K562 (cell line): ENCODE measurements at places on chromosomes 2 and 18.

- peak; percentile 44 for DNase-seq
Measured at GRCh38 chr2:208025037-208025813, at the start of gene PLEKHM3. Gene PLEKHM3, minus strand, starts transcription at chr2:208025527. Its CDS starts 23,888 bp downstream, at chr2:208001639.

DNA sequence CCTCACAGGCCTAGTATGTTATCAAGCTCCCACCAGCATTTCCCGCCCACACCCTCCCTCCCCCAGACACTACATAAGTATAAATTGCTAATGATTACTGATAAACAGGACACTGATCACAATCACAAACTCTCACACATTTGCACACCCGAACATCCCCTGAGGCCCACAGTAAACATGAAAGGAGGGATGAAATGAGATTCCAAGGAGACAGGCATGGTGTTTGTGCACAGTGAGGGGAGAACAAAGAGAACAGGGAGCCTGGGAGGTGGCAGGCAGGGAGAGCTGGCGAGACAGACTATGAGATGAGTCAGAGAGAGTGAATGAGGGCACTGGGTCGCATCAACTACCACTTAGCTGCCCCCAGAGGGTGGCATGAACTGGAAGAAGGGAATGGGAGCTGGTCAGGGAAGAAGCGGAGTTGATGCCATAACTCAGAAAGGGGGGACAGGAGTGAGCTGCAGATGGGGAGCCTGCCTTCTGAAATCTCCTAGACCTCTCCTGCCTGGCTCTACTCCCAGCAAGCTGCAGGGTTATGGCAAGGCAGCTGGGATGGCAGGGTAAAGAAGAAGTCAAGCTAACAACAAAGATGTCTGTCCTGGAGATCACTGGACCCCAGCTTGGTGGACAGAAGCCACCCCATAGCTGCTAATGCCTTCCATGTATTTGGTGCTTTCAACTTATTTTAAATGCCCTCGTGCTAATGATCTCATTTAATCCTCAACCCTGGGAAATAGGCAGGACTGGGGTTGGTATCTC lies 5.1 kb downstream of the KIF3C start:
- no peak for DNase-seq

- no peak for DNase-seq
Measured at GRCh38 chr2:236527159-236527630, 42.4 kb upstream of the ACKR3 start.

DNA sequence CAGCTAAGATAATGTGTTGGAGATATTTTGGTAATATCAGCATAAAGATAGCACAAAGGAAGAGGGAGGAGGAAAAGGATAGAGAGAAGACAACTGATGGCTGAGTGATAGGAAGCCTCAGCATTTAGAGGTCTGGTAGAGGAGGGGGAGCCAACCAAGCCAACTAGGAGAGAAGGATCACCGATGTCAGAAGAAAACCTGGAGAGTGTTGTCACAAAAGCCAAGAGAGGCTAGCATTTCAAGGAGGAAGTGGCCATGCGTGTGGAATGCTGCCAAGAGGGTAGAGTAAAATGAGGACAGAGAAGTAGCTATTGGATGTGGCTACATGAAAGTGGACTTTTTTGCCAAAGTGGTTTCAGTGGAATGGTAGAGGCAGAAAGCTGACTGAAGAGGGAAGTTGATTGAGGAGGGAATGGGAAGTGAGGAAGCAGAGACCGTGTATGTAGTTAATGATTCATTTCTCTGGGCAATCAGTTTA lies 34.3 kb downstream of the LCLAT1 start:
- DNase-seq: peak; percentile 45

DNA sequence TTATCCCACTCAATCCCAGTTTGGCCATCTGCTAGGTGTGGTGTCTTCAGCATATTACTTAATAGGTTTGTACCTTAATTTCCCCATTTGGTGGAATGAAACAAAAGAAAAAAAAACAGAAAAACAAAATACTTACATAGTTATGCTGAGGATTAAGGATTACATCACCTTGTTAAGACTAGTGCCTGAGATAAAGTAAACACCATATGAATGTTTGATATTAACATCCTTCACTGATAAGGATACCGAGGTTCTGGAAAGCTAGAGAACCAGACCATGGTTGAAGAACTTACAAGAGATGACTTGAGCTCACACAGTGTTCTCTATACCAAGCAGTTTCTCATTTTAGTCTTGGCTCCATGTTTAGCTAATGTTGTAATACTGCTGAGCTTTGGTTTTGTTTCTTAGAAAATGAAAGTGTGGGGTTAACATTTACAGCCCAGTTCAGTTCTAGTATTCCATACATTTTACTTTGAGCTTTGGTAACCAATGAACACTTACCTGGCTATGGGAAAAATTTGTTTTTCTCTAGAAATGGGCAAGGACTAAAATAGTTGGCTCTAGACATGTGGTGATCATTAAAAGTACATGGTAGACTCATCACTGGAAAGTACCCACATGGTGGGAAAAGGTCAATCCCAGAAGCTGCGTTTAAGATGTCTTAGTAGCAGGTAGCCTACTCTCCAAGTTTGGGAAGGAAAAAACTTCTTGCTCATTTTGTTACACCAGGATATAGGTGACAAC lies 5.8 kb upstream of the GPD2 start:
- DNase-seq: no peak

DNA sequence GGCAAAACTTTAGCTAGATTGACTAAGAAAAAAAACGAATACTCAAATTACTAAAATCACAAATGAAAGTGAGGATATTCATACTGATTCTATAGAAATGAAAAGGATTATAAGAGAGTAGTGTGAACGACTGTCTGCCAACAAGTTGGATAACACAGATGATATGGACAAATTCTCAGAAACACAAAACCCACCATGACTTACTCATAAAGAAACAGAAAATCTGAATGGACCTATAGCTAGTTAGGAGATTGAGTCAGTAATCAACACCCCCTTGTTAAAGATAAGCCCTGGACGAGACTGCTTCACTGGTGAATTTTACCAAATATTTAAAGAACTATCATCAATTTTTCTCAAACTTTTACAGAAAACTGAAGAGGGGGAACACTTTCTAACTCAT lies 108.8 kb upstream of the TMEM200C start:
- no peak for DNase-seq

- no peak for DNase-seq
Measured at GRCh38 chr2:189046320-189046719, 72.1 kb downstream of the COL3A1 start.

- DNase-seq: peak; percentile 91
Measured at GRCh38 chr2:95159690-95160449, at the start of gene ZNF514. Gene ZNF514, minus strand, starts transcription at chr2:95159848. Its CDS starts 6,595 bp downstream, at chr2:95153253.

DNA sequence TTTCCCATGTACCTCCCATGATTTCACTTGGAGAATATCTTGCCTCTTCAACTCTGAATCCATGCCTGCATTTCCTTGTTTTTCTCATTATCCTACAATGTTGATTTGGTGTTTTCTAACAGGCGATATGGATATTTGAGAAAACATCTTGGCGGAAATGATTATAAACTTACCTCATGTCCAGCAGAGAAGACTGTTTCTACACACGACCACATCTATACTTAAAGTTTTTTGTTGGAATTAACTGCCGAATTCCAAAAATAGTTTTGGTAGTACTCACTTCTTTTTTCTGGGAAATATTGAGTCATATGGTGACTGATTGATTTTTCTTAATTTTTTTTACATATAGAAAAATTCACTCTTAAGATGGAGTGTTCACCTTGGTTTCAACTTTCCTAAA lies 41.4 kb upstream of the TMEFF2 start:
- DNase-seq: no peak
